Aorta (tissue), 5 donors: ENCODE measurements at places on chromosomes 12 and 14.

DNA sequence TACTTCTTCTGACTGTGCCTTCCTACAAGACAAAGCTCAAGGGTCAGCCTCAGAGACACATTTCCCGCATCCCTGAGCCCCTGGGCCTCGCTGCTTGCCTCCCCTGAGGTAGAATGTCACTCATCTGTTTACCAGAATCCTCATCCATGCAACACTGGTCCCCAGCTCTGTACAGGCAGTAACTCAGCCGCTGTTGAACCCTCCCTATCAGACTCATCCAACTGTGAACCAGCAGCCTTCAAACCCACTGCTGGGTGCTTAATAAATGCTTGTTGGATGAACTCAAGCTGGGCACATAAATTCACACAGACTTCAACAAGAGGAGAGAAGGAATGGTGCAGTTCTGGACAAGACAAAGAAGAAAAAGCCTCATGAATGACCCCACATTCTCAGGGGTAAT is 6.1 kb downstream of the NT5DC3 start:
- DNase-seq: no peak
- H3K4me3 ChIP-seq: no peak overlapping the region
- H3K27me3 ChIP-seq: no peaks in the 10 kb centered on the region
- peaks cover 4% of the 10 kb centered on the region for H3K4me1 ChIP-seq
- peak overlapping the region; percentile 86 for H3K27ac ChIP-seq

DNA sequence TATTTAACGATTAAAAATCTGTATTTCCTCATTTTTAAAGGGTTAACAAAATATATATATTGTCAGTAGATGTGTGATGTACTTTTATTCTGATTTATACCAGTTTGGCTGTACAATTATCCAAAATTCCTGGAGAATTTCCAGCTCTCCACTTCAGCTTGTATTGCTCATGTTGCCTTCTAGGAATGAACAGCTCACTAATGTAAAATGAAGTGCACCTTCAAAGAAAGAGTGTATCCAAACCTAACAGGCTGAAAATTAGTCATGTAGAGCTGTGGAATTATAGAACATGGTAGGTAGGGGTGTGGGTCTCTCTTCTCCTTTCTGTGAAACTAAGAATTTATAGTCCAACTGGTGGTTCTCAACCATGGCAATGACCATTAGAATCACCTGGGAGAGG is 362.0 kb downstream of the ETNK1 start:
- H3K36me3 ChIP-seq: no peaks in the 10 kb centered on the region
- no peak overlapping the region for H3K4me3 ChIP-seq
- no peak for DNase-seq
- H3K27ac ChIP-seq: no peak overlapping the region
- no peaks in the 10 kb centered on the region for H3K4me1 ChIP-seq

GRCh38 chr12:116698116-116698515 is 39.8 kb downstream of the SPRING1 start:
- no peak overlapping the region for H3K27ac ChIP-seq
- H3K27me3 ChIP-seq: no peaks in the 10 kb centered on the region
- no peak overlapping the region for H3K4me3 ChIP-seq

DNA sequence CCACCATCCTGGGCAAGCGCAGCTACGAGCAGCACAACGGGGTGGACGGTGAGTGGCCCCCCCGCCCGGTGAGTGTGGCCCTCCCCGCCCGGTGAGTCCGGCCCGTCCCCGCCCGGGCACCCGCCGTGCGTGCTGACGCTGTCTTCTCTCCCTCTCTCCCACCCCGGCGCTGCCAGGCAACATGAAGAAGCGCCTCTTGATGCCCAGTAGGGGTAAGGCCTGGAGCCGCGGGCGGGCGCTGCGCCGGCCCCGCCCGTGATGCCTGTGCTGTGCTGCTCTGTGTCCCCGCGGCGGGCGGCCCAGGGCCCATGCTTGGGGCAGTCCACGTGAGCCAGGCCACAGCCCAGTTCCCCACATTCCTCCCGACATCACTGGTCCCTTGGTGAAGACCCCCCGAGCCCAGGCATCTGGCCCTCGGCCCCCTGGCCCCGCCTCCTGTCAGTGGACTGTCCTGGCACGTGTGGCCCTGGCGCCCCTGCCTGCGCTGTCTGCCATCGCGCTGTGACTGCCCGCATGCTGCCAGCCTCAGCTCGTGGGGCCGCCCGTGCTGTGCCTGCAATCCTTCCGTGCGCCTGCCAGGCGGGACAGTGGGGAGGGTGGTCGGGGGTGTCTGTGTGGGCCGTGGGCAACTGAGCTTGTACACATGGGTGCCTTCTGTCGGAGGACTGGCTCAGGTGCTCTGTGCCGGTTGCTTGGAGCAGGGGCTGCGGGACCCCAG is 7.9 kb upstream of the CRIP2 start:
- DNase-seq: no peak
- H3K36me3 ChIP-seq: peaks cover 5% of the 10 kb centered on the region
- H3K27me3 ChIP-seq: no peaks in the 10 kb centered on the region
- H3K4me3 ChIP-seq: no peak overlapping the region

- H3K4me3 ChIP-seq: no peak overlapping the region
- DNase-seq: no peak
- H3K36me3 ChIP-seq: no peaks in the 10 kb centered on the region
- H3K27me3 ChIP-seq: peaks cover 2% of the 10 kb centered on the region
- no peaks in the 10 kb centered on the region for H3K4me1 ChIP-seq
- H3K27ac ChIP-seq: no peak overlapping the region
Measured at GRCh38 chr12:100993916-100994450, 199.4 kb downstream of the ANO4 start.

GRCh38 chr14:94378527-94379290 is 9.7 kb downstream of the SERPINA1 start:
- no peaks in the 10 kb centered on the region for H3K36me3 ChIP-seq
- H3K27ac ChIP-seq: no peak overlapping the region
- no peak overlapping the region for H3K4me3 ChIP-seq
- no peaks in the 10 kb centered on the region for H3K4me1 ChIP-seq

DNA sequence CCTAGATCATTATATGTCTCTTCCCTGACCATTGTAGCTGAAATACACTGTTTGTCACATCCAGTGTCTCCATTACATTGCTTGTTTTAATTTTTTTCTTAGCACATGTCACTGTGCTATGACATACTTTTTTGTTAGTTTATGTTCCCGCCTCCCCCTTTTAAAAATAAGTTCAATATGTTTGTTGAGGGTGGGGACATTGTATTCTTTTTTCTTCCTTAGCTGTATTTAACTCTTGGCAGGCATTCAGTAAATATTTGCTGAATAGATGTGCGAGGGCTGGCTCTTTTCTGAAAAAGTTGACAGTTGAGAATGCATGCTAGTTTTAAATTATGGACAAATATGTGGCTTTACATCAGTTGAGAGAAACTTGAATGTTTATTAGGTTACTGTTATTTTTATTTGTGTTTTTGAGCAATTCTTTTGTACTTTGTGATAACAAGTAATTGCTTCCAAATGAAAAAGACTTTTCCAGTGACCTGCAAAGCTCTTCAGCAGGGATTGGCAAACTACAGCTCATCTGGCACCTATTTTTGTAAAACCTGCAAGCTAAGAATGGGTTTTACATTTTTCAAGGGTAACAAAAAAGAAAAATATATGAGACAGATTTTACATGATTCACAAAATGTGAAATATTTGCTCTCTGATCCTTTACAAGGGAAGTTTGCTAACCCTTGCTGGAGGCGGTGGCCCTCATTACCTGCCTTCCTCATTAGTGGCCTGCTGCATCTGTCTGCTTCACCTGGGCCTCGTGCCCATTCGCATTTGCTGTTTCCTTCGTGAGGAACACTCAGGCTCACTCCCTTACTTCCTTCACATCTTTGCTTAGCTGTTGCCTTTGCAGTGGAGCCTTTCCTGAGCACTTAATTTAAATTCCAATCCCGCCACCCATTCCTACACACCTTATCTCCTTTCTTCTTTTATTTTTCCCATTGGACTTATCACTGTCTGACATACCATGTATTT is 229.4 kb downstream of the ERC1 start:
- DNase-seq: no peak
- no peaks in the 10 kb centered on the region for H3K27me3 ChIP-seq
- H3K4me1 ChIP-seq: peaks cover 3% of the 10 kb centered on the region
- H3K36me3 ChIP-seq: no peaks in the 10 kb centered on the region

GRCh38 chr14:92631098-92631497 is 117.3 kb downstream of the LGMN start:
- H3K27me3 ChIP-seq: no peaks in the 10 kb centered on the region
- H3K27ac ChIP-seq: no peak overlapping the region
- no peak overlapping the region for H3K4me3 ChIP-seq
- H3K36me3 ChIP-seq: peaks cover 4% of the 10 kb centered on the region

GRCh38 chr12:131573631-131574394 is 137.1 kb upstream of the SFSWAP start:
- H3K27me3 ChIP-seq: no peaks in the 10 kb centered on the region
- no peak overlapping the region for H3K4me3 ChIP-seq
- no peaks in the 10 kb centered on the region for H3K36me3 ChIP-seq
- no peak for DNase-seq

DNA sequence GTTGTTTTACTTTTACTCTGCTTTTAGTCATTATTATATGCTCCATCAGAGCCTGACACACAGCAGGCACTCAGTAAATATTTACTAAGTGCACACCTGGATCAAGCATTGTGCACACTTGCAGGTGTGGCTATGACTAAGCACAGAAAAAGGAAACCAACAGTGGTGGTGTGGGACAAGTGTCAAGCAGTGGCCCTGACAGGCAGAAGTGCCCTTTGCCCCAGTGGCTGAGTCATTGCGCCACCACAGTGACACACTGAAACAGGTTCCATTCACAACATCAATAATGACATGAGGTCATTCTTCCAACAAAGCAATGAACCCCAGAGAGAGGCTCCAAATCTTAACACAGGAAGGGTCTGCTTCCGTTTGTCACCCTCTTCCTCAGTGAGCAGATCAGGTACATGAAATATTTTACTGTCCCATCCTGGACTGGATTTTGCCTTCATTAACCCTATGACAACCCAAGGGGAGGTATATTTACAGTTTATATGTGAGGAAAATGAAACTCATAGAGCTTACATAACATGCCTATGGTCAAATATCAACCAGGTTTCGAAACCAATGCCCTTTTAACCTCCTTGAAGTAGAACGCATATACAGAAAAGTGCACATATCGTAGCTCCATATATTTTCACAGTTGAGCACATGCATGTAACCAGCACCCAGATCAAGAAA is 82.6 kb upstream of the GTF2A1 start:
- H3K27ac ChIP-seq: no peak overlapping the region
- no peaks in the 10 kb centered on the region for H3K4me1 ChIP-seq
- no peaks in the 10 kb centered on the region for H3K36me3 ChIP-seq
- no peak for DNase-seq
- no peaks in the 10 kb centered on the region for H3K27me3 ChIP-seq
- H3K4me3 ChIP-seq: no peak overlapping the region

- peaks cover 5% of the 10 kb centered on the region for H3K36me3 ChIP-seq
- no peaks in the 10 kb centered on the region for H3K27me3 ChIP-seq
- peak overlapping the region; percentile 73 for H3K4me3 ChIP-seq
Measured at GRCh38 chr14:35400648-35401421, 3.7 kb downstream of the NFKBIA start.

DNA sequence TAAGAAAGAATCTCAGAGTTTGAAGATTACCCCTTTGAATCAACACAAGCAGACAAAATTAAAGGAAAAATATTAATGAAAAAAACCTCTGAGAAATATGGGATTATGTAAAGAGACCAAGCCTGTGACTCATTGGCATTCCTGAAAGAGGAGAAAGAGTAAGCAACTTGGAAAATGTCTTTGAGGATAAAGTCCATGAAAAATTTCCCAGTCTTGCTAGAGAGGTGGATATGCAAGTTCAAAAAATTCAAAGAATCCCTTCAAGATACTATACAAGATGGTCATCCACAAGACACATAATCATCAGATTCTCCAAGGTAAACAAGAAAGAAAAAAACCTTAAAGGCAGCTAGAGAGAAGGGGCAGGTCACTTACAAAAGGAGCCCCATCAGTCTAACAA is 13.3 kb downstream of the SLCO1B1 start:
- H3K27me3 ChIP-seq: no peaks in the 10 kb centered on the region
- DNase-seq: no peak
- H3K4me1 ChIP-seq: no peaks in the 10 kb centered on the region

DNA sequence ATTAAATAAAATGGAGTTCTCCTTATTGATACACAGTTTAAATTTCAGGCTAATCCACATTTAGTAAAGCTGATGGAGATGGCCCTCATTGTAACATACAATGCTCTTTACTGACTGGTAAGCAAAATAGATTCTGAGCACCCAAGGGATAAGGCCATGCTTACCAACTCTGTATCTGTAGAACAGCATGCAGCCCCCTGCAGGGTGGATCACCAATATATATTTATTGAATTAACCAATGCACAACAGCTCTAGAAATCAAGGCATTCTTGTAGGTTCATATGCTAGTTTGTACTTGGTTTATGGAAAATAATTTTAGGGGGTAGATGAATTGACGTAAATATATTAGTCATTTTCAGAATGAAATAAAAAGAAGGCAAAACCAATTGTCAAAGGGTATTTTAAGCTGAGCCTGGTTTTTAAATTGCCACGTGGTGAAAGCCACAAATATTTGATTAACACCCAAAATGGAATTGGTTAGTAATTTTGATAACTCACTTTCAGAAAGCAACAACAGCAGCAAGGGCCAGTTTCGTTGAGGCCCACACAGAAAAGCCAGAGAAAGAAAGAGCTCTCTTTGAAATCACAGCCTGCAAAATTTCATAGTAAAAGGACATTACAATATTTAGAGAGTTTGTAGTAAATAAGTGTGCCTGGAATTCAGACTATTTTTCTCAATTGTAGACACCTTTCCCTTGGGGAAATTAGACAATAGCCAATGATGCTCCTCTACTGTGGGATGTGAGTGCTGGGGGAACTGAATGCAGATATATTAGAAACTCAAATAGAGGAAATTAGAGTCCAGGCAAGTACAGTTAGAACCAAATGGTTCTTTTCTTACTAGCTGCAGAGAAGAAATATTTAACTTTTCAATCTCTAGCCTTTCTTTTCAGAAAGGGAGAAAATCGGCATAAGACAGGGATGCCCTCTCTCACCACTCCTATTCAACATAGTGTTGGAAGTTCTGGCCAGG is 216.2 kb upstream of the ABCD2 start:
- no peak for DNase-seq
- H3K4me1 ChIP-seq: no peaks in the 10 kb centered on the region
- no peaks in the 10 kb centered on the region for H3K36me3 ChIP-seq
- no peaks in the 10 kb centered on the region for H3K27me3 ChIP-seq

- DNase-seq: peak; percentile 31
- H3K27me3 ChIP-seq: no peaks in the 10 kb centered on the region
- no peak overlapping the region for H3K4me3 ChIP-seq
- no peaks in the 10 kb centered on the region for H3K4me1 ChIP-seq
- no peak overlapping the region for H3K27ac ChIP-seq
Measured at GRCh38 chr14:91350813-91351511, 66.7 kb downstream of the CCDC88C start.
